Stimulated activated CD4-positive, alpha-beta T cell treated with anti-CD3 and anti-CD28 coated beads, Interleukin-15, amount 100 ng/mL, for 1 hour (primary cell): ENCODE measurements at places on chromosomes 2 and 18.

GRCh38 chr18:57077005-57077765 lies 69.7 kb upstream of the BOD1L2 start:
- DNase-seq: no peak

DNA sequence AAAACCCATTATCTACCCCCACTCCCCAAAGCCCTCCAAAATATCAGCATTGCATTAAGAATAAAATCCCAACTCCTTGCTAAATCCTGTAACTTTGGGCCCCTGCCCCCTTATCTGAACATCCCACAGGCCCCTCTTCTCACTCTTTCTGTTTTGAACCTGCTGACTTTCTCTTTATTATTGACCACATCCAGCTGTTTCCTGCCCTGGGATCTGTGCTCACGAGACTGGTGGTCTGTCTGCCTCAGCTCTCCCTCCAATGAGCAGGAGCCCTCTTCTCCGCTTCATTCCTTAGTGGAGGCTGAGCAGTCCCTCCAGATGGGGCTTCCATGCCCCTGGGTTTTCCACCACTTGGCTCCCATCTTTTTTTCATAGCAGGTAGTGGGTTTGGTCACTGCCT lies 116.9 kb downstream of the ACKR3 start:
- no peak for DNase-seq

GRCh38 chr2:171520471-171520870 lies 1.8 kb upstream of the CYBRD1 start:
- DNase-seq: no peak

- DNase-seq: no peak
Observed at GRCh38 chr2:66438891-66439811, 4.2 kb downstream of the MEIS1 start.

DNA sequence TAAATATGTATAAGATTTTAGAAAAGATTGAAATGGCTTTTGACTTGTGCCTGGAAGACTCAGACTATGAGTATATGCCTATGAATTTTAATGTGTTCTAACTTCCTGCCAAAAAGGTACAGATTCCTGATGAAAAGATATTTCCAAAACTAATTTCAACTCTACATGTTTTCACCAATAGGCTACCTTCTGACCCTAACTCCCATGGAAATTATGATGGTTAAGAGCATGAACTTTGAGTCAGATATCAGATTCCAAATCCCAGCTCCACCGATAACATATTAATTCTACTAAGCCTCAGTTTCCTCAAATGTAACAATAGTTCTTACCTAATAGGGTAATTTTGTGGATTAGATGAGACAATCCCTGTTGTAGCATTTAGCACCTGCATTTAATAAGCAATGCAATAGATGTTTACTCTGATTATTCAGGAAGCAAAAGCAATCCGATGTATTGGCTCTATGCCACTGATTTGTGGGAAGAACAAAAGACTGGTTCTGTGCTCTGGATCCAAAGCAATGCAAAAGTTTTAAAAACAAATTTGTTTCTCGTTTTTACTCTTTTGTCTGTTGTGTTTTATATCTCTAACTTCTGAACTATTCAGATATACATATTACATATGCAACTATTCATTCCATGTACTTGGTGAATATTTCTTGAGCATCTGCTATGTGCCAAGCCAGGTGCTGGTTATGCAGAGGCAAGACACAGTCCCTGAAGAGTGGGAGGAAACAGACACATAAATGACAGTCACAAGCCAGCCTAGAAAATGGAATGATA lies 115.4 kb downstream of the GATA6 start:
- no peak for DNase-seq
